Anterior cingulate cortex (tissue), 58 donors: ENCODE measurements at places on chromosomes 12 and 14.

GRCh38 chr12:63934936-63935335 is 90.4 kb downstream of the SRGAP1 start:
- no peak for DNase-seq

DNA sequence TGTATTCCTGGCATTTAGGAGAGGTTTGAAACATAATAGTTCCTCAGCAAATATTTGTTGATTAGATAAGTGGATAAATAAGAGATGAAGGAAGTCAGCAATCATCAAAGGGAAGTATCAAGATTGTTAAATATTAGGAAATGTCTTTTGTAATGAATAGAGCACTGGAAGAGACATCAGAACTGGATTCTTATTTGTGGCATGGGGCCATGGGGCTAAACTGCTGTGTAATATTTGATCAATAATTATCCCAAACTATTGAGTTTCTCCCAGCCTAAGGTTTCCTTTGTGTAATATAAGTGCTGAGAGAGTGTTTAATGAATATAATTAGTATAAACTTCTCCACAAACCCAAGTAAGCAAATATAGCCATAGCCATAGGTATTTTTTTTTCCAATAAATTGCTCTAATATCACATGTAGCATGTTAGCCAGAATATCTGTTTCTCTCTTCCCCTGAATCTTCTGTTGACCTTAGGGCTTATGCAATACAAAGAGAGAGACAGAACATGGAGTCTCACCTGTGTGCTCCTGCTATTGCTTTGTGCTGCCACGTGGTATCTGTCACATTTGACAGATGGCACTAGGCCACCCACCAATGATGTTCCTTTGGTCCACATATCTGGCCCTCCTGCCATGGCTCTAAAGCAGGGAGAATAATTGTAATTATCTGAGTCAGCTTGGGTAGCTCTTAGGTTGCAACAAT is 658.7 kb downstream of the SOX5 start:
- DNase-seq = no peak

DNA sequence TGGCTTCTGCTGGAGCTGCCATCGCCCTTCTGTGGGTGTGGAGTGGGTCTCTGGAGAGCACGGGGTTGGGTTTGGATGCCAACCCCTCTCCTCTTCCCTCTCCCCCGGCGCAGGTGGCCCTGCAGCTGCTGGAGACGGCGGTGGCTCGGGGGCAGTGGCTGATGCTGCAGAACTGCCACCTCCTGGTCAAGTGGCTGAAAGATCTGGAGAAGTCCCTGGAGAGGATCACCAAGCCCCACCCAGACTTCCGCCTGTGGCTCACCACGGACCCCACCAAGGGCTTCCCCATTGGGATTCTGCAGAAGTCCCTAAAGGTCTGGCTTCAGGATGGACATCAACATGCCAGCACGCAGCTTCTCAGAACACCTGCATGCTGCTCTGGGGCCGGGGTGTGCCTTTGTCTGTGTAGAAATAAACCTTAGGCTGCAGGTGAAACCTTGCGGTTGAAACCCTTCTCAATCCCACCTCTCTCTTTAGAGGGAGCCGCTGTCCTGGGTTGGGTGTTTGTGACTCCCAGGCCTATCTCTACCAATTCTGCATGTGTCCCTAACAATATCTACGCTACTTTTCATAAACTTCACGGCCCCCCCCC is 44.3 kb downstream of the CCDC92 start:
- DNase-seq = no peak

- no peak for DNase-seq
Observed at GRCh38 chr12:27193854-27194544, 50.1 kb upstream of the STK38L start.

- no peak for DNase-seq
Observed at GRCh38 chr12:5621329-5621728, 189.4 kb downstream of the NTF3 start.

DNA sequence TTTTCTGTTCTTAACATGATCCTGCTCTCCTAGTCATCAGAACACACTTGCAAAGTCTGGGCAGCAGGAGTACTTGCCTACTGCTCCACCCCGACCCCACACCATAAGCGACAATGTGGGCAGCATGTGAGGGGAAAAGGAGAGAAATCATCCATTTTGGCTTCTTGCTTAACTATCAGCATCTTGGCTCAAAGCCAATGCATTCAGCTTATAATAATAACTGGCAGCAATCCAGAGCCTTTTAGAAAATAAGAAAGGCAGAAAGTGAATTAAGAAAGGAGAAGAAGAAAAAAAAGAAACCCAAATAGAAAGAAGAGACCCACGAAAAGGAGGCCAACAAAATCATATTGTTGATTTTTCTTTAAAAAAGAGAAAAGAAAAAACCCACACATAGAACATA is 930.8 kb downstream of the BCL11B start:
- DNase-seq = no peak

- DNase-seq = no peak
Observed at GRCh38 chr12:45355730-45356129, 139.8 kb downstream of the ANO6 start.

DNA sequence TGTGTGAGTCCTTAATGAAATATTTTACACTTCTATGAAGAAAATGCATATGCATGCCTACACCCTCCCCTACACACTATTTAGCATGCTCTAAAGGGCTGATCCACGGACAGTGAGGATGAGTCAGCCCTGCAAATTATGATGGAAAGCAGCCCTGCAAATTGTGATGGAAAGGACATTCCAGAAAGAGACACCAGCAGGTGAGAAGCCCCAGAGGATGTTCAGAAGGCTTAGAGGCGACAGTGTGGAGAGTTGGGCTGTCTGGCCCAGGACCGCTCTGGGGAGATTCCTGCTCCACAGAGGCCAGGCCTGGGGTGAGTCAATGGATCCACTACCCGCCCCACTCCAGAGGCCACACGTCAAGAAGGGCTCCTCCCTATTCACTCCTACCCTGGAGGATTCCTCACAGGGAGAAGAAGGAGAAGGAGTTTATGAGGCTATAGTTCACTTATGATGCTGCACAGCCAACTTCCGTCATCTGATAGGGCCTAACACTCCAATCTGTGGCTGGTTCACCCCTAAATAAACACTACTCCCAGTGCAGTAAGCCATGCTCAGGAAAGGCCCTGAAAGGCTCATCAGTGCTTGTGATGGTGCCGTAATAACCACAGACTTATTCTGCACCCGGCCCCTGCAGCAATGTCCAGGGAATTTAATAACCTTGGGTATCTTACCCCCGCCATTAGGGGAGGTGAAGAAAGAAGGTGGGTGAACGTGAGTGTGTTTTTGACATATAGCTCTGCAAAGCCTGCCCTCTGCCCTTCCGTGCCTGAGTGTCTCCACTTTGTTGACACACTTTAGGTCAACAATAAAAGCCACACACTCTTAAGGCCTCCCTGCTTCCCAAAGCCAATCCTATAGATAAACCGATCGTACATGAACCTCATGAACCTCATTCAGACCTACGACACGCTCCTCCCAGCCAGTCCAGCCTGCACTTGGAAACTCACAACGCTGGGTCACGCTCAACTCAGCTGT is 46.4 kb downstream of the CLMN start:
- no peak for DNase-seq

DNA sequence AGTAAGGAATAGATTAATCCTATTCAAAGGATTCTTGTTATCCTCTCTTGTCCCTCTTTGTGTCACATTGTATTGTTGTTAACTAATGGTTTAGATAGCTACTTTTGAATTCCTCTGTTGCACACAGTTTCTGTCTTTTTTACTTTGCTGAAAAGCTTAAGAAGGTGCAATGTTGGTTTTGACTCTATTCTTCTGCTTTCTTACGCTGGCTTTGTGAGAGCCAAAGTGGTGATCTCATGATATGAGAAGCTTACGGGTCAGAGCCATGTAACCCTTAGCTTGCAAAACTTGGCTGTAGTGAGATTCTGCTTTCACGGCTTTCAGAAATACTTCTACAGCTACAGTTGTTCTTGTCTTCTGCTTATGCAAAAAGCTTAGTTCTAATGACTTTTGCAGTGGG is 239.7 kb downstream of the TRHDE start:
- no peak for DNase-seq

DNA sequence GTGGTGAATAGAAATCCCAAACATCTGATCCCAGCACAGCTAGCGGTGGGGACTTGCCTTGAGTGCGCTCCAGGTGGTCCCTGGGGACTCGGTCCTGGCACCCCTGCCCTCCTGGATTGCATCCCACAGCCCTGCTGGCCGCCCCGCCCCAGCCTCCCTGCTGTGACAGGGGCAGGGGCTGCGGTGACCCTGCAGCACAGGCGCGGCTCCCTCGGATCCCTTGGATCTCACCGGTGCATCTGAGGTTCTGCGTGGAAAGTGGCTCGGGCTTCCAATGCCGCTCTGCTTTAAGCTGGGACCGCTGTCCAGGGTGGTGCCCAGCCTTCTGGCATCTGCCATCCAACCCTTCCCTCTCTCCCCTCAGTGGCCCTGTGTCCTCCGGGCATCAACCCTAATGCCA is 16.0 kb downstream of the ANKRD9 start:
- no peak for DNase-seq

GRCh38 chr12:64891629-64892028 is 67.2 kb downstream of the TBC1D30 start:
- no peak for DNase-seq

DNA sequence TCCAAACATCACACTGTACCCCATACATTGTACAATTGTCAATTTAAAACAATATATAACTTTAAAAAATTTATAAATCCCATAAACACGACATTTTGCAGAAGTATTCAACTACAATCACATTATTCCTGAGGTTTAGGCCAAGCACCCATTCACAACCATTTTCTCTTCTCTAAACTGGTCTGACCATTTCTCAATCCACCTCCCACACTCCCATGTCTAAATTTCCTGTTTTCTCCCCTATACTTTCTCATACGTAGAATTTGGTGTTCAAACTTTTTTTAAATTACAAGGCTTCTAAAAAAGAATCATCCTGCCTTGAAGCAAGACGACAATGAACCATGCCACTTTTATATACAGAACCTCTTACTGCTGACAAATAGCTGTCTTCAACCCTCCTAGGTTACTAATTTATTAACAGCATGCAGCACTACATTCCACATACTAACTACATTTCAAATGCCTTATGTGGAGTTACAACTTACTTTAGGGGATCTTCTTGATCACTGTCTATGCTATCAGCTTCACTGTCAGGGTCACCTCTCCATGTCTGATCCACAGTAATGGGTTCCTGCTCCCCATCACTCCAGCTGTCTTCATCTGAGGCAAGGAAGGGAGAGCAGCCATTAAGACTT is 3.4 kb downstream of the KANSL2 start:
- no peak for DNase-seq

GRCh38 chr12:97628962-97629361 is 166.4 kb downstream of the RMST start:
- no peak for DNase-seq

- no peak for DNase-seq
Observed at GRCh38 chr14:82345184-82345583, 811.5 kb upstream of the SEL1L start.

DNA sequence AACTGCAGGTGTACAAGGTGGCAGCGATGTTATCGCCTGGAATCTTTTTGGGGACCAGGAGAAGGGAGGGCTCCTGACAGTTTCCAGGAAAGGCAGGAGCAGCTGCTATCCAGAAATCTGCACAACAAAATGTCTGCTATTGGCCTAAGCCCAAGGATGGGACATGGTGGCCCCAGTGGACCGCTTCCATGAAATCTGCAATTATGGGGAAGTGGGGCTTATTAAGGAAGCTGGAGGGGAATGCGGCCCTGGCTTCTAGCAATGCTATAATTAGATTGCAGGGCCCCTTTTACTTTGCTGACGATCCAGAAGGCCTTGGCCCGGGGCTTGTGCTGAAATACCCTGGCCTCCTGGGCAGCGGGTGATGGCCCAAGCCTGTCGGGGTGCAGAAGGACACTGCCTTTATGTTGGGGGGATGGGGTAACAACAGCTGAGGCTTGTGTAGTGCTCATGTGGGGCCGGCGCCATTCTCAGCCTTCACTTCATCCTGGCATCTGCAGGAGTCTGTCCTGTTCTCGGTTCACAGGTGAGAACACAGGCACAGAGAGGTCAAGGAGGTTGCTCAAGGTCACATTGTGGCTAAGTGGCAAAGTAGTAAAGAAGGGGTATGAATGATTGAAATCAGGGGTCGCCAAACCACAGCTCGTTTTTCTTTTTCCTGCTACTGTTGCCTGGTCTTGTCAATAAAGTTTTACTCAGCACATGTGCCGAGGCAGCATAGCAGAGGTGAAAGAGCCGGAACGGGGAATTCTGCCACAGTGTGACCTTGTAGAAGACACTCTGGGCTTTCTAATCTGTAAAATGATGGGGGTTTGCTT is 153.5 kb downstream of the RBM19 start:
- no peak for DNase-seq

DNA sequence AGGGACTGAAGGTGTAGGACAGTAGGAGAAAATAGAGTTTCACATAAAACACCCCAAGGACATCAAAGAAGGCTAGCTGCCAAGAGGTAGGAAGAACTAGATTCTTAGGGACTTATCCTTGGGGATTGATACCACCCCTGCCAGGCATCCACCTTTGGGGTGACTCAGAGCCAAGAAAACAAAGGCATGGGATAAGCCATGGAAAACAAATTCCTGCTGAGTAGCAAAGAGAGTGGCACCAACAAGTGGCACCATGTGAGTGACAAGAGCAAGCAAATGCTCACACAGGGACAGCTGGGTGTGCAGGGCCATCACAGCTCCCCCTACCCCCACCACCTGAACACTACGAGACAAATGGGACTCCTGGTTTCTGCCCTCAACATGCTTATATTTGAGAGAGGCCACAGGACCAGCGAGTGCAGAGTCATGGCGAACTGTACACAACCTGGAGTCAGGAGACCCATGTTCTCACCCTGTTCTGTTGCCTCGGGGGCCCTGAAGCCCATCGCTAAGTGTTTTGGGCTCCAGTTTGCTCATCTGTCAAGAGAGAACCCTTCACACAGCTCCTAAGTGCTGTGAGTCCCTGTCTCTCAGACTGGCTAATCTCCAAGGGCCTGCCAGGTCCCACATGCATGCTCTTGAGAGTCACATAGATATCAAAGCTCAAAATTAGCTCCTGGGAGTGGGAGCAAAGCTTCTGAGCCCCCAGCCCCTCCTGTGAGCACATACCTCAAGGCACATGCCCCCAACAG is 91.9 kb downstream of the DPF3 start:
- DNase-seq = no peak
